ENCODE measurements at places on chromosomes 6 and 20.

GRCh38 chr6:110614586-110614985, 138.2 kb upstream of the SLC22A16 start:
- no peak for DNase-seq

GRCh38 chr20:844473-845225, 11.1 kb downstream of the FAM110A start:
- peak; percentile 45 for DNase-seq

DNA sequence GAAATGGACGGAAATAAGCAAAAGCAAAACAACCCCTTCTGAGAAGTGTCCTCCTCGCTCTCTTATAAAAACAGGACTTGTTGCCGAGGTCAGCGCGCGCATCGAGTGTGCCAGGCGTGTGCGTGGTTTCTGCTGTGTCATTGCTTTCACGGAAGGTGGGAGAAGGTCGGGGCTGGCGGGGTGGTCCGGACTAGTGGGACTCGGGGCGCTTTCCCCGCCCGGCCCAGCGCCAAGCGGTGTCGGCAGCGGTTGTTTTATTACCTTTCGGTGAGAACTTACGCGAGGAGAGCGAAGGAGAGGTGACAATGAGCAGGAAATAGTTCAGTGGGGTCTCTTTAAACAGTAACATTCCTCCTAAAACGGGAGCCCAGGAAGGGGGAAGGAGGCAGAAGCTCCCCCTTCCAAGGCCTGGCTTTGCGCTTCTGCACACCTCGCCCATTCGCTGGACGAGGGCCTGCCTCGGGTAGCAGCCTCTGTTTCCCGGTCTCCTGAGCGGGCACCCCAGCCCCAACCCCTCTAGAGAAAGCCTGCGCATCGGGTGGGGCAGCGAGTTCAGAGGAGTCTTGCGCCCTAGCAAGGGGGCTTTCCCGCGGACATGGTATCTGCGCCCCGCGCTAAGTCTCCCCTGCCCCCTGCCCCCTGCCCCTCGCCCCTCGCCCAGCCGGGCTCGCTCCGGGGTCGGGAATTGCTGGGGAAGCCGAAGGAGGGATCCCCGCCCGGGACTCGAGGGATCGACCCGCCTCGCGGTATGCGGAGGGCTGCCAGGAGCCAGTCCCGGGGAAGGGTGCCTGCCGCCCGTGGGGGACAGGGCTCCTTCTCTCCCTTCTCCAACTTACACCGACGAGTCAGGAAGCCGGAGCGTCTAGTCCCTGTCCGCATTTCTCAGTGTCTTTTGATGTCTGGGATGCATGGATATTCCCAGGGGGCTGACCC, 1.2 kb upstream of the TBXT start:
- DNase-seq, result no peak

DNA sequence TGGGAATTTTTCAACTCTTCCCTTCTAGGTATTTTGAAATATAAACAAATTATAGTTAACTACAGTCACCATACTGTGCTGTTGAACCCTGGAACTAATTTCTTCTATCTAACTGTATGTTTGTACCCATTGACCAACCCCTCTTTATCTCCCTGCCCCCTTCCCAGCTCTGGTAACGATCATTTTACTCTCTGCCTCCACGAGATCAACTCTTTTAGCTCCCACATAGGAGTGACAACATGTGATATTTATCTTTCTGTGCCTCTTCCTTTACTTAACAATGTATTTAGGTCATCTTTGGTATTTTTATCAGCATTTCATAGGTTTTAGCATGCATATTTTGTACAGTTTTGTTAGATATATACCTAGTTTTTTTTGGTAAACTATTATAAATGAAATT, 45.9 kb downstream of the ASXL1 start:
- no peak for DNase-seq

GRCh38 chr20:55437798-55438415, 567.4 kb downstream of the CBLN4 start:
- DNase-seq, result no peak

DNA sequence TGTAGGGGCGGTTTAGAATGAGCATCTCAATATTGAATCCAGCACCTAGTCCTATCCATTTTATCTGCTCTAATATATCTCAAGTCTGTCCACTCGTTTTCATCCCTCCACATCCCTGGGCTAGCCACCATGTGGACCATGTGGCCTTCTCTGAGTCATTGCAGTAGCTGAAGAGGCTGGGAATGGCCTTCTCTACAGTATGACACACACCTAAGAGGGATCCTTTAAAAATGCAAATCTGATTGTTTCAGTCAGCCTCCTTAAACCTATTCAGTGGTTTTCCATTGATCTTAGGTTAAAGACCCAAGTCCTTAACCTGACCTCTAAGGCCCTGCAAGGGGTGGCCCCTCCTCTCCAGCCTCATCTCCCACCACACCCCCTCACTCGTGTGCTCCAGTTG, 9.4 kb downstream of the RING1 start:
- no peak for DNase-seq

DNA sequence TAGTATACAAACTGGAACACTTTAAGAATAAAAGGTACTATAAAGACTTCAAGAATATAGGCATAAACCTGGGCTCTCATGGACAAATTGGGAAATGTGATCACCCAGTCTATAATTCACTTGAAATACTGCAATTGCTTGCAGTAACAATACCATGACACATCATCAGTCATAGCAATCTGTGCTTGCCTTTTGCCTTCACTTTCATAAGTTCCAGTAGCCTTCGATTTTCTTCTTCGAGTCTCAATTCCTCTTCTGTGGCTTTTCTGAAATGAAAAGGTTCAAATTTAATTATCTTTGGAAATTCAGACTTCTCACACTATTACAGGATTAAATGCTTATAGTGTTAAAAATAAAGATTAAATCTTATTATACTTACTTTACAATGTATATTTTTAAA, 96.3 kb upstream of the ZBTB24 start:
- DNase-seq, result no peak

GRCh38 chr6:154923199-154923869, 71.8 kb upstream of the TIAM2 start:
- DNase-seq, result no peak

DNA sequence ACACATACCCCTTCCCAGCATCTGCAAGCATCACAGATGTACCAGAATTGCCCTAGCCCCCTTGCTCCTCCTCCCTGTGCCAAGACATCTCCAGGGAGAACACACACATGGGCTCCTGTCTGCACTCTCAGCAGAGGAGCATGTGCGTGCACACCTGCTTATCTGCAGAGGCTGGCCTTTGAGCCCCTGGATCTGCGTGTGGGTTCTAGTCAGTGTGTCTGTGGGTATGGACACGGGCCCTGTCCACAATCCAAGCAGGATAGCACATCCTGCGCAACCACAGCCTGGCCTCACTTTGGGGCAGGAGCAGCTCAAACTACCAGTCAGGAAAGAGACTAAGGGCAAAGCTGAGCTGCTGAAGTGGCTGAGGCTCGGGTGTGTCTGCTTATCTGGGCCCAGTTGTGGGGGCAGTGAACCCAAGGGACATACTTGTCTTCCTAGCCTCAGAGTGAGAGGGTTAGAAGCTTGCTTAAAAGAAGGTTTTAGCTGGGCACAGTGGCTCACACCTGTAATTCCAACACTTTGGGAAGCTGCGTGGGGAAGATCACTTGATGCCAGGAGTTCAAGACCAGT, 41.0 kb downstream of the HM13 start:
- DNase-seq, result no peak

GRCh38 chr6:43934803-43935602, 165.0 kb downstream of the VEGFA start:
- DNase-seq, result no peak

- DNase-seq, result no peak
These were observed 15.7 kb upstream of the EZR start for GRCh38 chr6:158834675-158835385.

GRCh38 chr20:437787-438486, 24.4 kb downstream of the TBC1D20 start:
- no peak for DNase-seq

DNA sequence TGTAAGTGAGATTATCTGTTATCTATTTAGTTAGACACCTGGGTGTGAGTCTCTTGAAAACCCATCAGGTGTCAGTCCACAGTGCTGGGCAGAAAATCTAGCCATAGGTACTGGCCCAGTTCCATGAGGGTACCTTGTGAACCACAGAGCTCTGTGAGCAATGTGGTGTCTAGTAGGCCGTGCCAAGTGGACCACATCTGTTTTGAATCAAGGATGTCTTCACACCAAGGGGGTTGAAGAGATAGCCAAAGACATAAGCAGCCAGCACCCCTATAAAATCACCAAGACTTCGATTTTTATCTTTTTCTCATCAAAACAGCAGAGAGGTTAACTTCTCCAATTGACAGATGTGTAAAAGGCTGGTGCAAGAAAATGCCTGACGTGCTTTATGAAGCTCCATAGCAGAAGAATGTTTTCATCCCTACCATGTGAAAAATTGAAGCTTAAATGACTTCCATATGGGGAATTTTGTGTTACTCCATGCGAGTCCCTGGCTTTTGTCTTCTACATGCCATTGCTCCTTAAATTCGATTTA, 368.7 kb downstream of the HAO1 start:
- DNase-seq, result no peak

DNA sequence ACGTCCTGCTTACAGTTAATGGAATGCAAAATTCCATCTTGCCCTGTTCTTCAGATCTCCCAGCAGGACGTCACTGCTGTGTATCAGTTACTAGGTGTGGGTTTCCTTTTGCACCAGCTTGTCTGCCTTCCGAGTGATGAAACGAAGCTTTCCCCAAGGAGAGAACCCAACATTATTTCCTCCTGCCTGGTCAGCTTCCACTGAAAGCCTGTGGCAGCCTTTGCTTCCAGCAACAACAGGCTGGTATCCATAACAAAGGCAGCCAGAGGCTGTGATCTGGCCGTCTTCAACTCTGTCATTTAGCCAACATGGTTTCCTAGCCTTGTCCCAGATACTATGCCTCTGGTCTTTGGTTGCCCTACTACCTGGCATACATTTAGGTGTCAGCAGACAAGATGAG, 78.9 kb upstream of the HEY2 start:
- no peak for DNase-seq

DNA sequence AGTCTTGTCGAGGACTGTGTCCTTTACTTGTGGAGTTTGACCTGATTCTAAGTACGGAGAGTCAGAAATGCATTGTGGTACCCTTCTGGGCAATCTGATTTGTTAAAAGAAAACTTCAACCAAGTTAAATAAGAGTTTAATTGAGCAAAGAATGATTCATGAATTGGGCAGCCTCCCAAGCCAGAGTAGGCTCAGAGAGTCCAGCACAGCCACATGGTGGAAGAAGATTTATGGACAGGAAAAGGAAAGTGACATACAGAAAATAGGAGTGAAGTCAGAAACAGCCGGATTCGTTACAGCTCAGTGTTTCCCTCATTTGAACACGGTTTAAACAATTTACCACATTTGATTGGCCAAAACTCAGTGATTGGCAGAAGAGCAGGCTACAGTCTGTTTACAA, 329.2 kb downstream of the DHX35 start:
- DNase-seq, result no peak

- DNase-seq, result no peak
These were observed 222.9 kb downstream of the TTLL2 start for GRCh38 chr6:167547751-167548150.

- no peak for DNase-seq
These were observed 87.6 kb downstream of the QRSL1 start for GRCh38 chr6:106716966-106717365.

- DNase-seq, result no peak
These were observed 159.7 kb upstream of the RPS6KA2 start for GRCh38 chr6:166786704-166787293.

GRCh38 chr6:45479834-45480751, 102.4 kb upstream of the SUPT3H start:
- DNase-seq, result no peak

GRCh38 chr6:45531999-45532595, 154.4 kb upstream of the SUPT3H start:
- DNase-seq, result no peak

GRCh38 chr6:49464691-49465090, 1.5 kb downstream of the CENPQ start:
- no peak for DNase-seq

- no peak for DNase-seq
These were observed 200.3 kb upstream of the KCNG1 start for GRCh38 chr20:51223183-51223720.

DNA sequence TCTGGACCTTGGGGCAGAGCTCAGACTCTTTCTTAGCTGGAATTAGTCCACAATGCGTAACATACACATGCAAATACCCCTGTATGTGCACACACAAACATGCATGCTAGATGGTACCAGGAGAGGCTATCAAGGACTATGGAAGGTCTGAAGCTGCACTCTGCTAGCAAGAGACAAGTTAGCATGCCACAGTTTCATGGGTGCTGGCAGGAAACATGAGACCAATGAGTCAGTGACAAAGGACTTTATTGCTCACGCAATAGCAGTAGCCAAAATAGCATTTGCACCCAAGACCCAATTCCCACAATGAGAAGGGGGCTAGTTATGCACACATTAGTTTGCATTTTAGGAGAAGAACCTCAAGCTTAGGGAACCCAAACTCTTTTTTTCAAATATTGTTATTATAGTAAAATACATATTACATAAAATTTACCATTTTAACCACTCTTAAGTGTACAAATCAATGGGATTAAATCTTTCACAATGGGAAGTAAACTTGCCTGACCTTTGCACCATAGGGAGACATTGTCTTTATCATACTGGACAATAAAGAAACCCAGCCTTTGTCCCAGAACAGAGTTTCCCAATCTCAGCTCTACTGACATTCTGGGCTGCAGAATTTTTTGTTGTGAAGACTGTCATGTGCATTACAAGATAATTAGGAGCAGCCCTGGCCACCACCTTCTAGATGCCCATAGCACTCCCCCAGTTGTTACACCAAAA, 69.1 kb downstream of the NRSN1 start:
- DNase-seq, result no peak

DNA sequence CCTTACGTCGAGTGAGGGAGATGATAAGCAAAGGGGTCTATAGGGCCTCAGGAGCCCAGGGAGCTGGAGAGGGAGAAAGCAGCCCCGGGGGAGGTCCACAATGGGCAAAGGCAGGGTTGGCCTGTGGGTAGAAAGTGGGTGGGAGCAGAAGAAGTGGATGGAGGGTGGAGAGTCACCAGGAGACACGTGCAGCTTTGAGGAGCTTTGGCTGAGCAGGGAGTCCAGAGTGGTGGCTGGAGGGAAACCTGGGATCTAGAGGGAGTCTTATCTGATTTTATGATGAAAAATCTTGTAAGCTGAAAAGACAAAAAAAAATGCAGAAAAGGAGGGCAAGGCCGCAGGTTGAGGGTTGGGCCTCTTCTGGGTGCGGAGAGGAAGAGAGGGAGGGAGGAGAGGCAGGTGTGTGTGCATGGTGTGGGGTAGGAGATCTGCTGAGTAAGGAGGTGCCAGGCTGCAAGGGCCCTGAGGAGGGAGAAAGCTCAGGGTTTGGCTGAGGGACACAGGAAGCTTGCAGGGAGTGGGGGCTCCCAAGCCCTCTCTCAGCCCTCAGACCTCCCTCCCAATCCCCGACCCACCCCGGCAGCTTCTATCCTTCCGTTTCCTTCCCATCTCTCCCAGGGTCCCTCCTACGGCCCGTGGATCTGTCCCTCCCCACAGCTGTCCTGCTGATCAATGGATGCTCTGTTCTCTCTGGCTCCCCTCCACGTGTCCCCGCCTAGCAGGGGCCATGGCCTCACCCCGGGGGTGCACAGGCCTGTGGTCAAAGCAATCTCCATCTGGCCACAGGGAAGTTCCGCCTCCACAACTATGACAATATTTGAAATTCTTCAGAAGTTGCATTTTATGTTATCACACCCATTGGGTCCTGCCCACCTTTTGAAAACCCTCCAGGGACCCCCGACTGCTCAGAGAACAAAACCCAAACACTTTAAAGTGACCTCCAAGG, 17.1 kb upstream of the BPI start:
- no peak for DNase-seq

Data from stimulated activated CD8-positive, alpha-beta memory T cell treated with anti-CD3 and anti-CD28 coated beads, Interleukin-15, amount 100 ng/mL, for 24 hours (primary cell).